ENCODE measurements at places on chromosomes 11 and 22. TPM values are rescaled to one million over a fixed set of nuclear protein-coding genes. Genes with fewer than 3 reads are reported as not detected.

The SLC16A8 gene
- polyA plus RNA-seq, result not detected

The SNX32 gene
- 12.6 TPM for polyA plus RNA-seq

The OR5B2 gene
- not detected for polyA plus RNA-seq

The OR6T1 gene
- polyA plus RNA-seq, result not detected

The OR52N4 gene
- polyA plus RNA-seq, result not detected

The CARD10 gene
- not detected for polyA plus RNA-seq

The OR10A2 gene
- polyA plus RNA-seq, result not detected

The LIPT2 gene
- 3.9 TPM for polyA plus RNA-seq

The LRP4 gene
- not detected for polyA plus RNA-seq

The PKDREJ gene
- polyA plus RNA-seq, result not detected

The KRTAP5-7 gene
- polyA plus RNA-seq, result 0.56 TPM

The LYVE1 gene
- polyA plus RNA-seq, result not detected

The ZBTB16 gene
- polyA plus RNA-seq, result 0.45 TPM

The OR4A16 gene
- polyA plus RNA-seq, result not detected

The LRP5 gene
- polyA plus RNA-seq, result 5.3 TPM

The EWSR1 gene
- polyA plus RNA-seq, result 277 TPM

The CRYBB3 gene
- polyA plus RNA-seq, result not detected

The CLDN5 gene
- polyA plus RNA-seq, result not detected

The XKR3 gene
- polyA plus RNA-seq, result not detected

The KIAA1671 gene
- 3.0 TPM for polyA plus RNA-seq

The PAMR1 gene
- polyA plus RNA-seq, result 0.48 TPM

Data from neural cell (in vitro differentiated cells).